ENCODE measurements at places on chromosomes 7 and 10. TPM values are rescaled to one million over a fixed set of nuclear protein-coding genes. Genes with fewer than 3 reads are reported as not detected.

DNA sequence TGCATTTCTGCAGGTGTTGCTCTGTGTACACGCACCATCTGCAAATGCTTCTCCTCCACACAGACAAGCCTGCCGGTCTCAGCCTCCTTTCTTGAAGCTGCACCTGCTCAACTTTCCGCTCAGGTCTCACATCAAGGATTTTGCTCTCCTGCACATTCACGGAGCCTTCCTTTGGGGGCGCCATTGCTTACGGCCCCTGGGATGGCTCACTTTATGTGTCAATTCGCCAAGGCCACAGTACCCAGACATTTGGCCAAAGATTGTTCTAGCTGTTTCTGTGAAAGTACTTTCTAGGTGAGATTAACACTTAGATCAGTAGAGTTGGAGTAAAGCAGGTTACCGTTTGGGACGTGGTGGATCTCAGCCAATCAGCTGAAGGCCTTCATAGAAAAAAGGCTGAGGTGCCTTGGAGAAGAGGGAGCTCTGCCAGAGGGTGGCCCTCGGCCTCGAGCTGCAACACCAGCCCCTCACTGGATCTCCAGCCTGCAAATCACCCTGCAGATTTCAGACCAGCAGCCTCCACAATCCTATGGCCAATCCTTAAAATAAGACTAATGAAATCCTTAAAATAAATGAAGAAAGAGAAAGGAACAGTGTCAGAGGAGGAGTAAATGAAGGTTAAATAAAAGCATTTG lies 39.9 kb upstream of the PPP2R2D start:
- no peaks in the 10 kb centered on the region for H3K36me3 ChIP-seq
- no peaks in the 10 kb centered on the region for H3K4me1 ChIP-seq
- DNase-seq: no peak
- H3K27ac ChIP-seq: no peak overlapping the region

The ARHGAP22 gene
- total RNA-seq: 95.1 TPM

The PDE1C gene
- 0.27 TPM for total RNA-seq

DNA sequence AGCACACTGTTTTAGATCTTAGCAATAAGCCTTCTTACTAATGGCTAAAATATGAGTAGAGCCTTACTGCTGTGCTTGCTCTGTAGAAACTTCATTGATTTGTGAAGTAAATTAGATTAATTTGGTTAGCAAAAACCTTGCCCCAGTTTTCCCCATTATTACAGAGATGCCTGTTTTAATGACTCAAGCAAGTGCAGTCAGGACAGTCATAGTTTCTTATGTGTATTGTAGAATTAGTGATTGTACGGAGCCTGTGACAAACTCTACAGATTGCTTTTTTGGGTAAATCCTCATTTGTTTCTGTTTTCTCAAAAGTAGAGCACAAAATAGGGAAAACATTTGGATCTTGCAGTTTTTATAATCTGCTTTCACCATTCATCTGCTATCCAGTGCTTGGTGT lies 7.0 kb downstream of the TAX1BP1 start:
- DNase-seq: peak; percentile 29
- H3K4me1 ChIP-seq: peaks cover 81% of the 10 kb centered on the region
- peak overlapping the region; percentile 31 for H3K27ac ChIP-seq
- 0 out of 2 replicates have a peak overlapping the region, but pooled peaks have one; percentile 5 for H3K4me3 ChIP-seq

- H3K27me3 ChIP-seq: no peaks in the 10 kb centered on the region
- H3K4me3 ChIP-seq: no peak overlapping the region
- no peak overlapping the region for H3K27ac ChIP-seq
- DNase-seq: no peak
- H3K4me1 ChIP-seq: peaks cover 82% of the 10 kb centered on the region
Measured at GRCh38 chr7:77558284-77558967, 21.3 kb downstream of the PTPN12 start.

DNA sequence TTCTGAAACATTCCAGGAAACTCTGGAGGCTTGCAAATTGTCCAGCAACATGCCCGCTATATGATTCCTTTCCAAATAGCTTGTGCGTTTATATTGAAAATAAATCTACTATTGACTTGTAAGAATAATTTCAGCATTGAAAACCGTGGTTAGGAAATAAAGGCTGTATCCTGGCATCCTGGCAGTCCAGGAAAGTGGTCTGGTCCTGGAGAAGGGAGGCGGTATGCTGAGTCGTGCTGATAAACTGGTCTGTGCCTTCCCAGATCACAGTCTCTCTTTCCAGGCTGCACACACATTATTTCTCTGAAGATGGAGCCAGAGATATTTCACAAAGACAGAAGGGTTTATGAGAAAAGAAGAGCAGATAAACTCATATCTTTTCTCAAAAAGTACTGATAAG lies 350.1 kb upstream of the COBL start:
- H3K4me1 ChIP-seq: no peaks in the 10 kb centered on the region
- H3K36me3 ChIP-seq: no peaks in the 10 kb centered on the region
- no peak for DNase-seq
- H3K27me3 ChIP-seq: no peaks in the 10 kb centered on the region
- no peak overlapping the region for H3K27ac ChIP-seq

The JMJD1C gene
- 35.9 TPM for total RNA-seq

GRCh38 chr10:14875941-14876340 lies 2.7 kb upstream of the SUV39H2 start:
- peaks cover 48% of the 10 kb centered on the region for H3K4me1 ChIP-seq
- DNase-seq: no peak
- no peak overlapping the region for H3K27ac ChIP-seq
- H3K27me3 ChIP-seq: no peaks in the 10 kb centered on the region
- H3K4me3 ChIP-seq: no peak overlapping the region

- H3K4me1 ChIP-seq: peaks cover 49% of the 10 kb centered on the region
- peaks cover 11% of the 10 kb centered on the region for H3K36me3 ChIP-seq
- H3K4me3 ChIP-seq: no peak overlapping the region
- no peak overlapping the region for H3K27ac ChIP-seq
- no peak for DNase-seq
Measured at GRCh38 chr7:107396990-107397389, 72.9 kb upstream of the GPR22 start.

GRCh38 chr7:128833148-128833945 lies 3.1 kb downstream of the FLNC start:
- H3K27me3 ChIP-seq: peaks cover 13% of the 10 kb centered on the region
- H3K4me1 ChIP-seq: peaks cover 49% of the 10 kb centered on the region
- peaks cover 26% of the 10 kb centered on the region for H3K36me3 ChIP-seq

GRCh38 chr7:1025743-1026581 lies 18.4 kb upstream of the GPR146 start:
- no peak overlapping the region for H3K27ac ChIP-seq
- peaks cover 23% of the 10 kb centered on the region for H3K4me1 ChIP-seq
- no peak for DNase-seq
- H3K27me3 ChIP-seq: no peaks in the 10 kb centered on the region
- H3K4me3 ChIP-seq: peak overlapping the region; percentile 94
- H3K36me3 ChIP-seq: peaks cover 40% of the 10 kb centered on the region

The VPS37D gene
- 2.7 TPM for total RNA-seq

The ABCB4 gene
- total RNA-seq: not detected

DNA sequence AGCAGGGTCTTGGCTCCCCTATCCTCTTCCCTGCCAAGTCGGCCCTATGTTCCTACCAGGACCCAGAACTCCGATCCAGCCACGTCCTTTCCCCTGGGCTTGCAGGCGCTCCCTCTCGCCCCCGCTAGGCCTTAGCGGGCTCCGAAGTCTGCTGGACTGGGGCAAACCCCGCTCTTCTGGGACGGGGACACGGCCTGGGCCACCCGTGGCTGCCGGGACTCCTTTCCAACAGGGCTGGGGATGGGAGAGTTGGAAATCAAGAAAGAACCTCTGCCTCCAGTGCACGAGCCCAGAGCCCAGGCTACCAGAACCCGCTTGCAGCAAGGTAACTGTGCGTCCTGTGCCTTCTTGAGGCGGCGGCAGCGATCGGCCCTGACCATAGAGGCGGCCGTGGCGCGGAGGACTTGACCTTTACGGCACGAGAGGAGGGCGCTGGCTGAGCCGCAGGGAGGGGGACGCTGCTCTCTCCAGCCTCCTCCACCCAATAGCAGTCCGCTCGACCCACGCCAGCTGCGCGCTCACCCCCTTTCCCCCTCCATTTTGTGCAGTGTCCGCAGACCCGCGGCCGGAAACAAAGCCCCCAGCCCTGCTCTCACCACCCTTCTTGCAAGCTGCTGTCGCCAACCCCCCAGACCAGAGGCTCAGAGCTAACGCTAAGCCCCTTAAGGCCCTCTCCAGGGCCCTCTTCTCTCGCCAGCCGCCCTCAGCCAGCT lies 7.0 kb upstream of the HOXA11 start:
- peaks cover 3% of the 10 kb centered on the region for H3K27me3 ChIP-seq
- DNase-seq: no peak
- H3K4me1 ChIP-seq: peaks cover 85% of the 10 kb centered on the region
- peaks cover 46% of the 10 kb centered on the region for H3K36me3 ChIP-seq

- H3K27ac ChIP-seq: peak overlapping the region; percentile 71
- no peak for DNase-seq
- no peak overlapping the region for H3K4me3 ChIP-seq
Measured at GRCh38 chr7:92681633-92682032, 91.4 kb upstream of the FAM133B start.

DNA sequence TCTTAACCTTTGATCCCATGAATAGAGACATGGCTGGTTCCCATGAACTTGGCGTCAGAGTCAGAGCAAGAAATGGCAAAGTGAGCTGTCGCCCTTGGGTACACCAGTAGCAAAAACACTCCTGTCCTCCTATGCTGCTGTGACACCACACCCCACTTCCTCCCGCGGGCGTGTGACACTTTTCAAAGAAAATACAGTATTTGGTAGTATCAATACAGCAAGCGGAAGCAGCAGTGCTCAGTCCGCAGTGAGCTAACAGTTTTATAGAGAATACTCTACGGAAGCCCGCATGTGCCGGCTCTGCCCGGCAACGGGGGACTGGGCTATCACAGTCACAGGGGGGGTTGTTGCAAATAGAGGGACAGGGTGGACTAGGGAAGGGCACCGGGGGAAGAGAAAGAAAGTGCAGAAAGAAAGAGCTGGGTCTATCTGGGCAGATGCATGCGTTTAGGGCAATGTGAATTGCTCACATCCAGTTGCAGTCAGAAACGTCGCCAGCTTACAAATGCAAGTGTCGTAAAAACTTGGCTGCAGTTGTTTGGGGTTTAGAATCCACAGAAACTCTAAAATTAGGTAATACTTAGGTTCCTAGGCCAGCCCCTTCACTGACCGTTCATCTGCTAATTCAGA lies 49.8 kb downstream of the PRKCQ start:
- no peak overlapping the region for H3K27ac ChIP-seq
- H3K4me3 ChIP-seq: no peak overlapping the region
- peaks cover 13% of the 10 kb centered on the region for H3K27me3 ChIP-seq
- H3K4me1 ChIP-seq: no peaks in the 10 kb centered on the region
- DNase-seq: no peak

The CRHR2 gene
- not detected for total RNA-seq

DNA sequence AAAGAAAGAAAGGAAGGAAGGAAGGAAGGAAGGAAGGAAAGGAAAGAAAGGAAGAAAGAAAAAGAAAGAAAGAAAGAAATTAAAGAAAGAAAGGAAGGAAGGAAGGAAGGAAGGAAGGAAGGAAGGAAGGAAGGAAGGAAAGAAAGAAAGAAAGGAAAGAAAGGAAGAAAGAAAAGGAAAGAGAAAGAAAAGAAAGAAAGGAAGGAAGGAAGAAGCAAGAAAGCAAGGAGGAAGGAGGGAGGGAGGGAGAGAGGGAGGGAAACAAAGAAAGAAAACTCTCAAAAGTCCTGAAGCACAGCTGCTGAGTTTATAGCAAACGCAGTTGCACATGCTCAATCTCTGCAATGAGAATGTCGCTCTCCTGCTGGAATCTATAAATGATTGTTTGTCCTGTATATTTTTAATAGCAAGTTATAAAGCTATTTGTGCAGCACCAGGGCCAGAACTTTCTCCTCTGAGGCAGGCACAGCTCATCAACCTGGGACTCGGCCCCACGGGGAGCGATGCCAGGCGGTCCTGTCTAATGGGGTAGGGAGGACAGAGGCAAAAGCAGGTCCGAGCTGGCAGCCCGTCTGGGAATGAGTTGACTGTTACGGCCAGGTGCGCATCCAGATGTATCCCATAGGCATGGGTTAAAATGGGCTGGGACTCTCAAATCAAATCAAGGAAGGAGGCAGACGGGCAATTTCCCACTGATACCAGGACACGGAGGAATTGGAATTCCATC lies 118.0 kb upstream of the PFKP start:
- no peak overlapping the region for H3K4me3 ChIP-seq
- H3K36me3 ChIP-seq: no peaks in the 10 kb centered on the region
- no peak for DNase-seq
- peaks cover 13% of the 10 kb centered on the region for H3K4me1 ChIP-seq

DNA sequence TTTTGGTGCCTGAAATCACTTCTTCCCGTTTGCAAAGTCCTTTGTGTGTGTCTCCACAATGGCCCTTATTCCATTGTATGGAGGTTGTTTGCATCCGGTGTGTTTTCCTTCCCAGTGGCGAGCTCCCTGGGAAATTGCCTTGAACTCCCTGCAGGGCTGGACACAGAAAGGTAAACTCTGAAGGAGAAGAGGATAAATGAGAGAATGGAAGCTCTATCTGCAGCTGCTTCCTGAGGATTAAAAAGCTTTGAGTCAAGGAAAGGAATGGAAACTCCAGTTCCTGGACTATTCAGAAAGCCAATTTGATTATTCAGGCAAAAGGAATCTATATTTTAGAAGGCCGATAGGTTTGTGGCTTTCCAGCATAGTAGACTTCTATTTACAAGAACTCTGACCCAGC lies 4.4 kb upstream of the GRK5 start:
- no peaks in the 10 kb centered on the region for H3K36me3 ChIP-seq
- peaks cover 7% of the 10 kb centered on the region for H3K27me3 ChIP-seq
- peaks cover 39% of the 10 kb centered on the region for H3K4me1 ChIP-seq
- H3K4me3 ChIP-seq: no peak overlapping the region

DNA sequence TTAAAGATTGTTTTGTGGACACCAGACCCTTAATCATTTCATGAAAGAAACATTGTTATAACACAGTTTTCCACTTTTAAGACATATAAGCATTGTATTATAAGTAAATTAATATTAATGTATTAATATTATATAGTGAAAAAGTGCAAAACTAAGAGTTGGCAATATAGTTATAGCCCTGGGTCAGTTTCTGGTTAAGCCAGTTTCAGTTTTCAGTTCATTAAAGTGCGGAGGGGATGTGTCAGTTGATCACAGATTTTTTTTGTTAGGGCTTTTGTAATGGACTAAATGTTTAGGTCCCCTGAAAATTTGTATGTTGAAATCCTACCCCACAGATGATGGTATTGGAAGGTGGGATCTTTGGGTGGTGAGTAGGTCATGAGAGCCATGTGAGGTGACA lies 45.7 kb upstream of the GPR37 start:
- no peaks in the 10 kb centered on the region for H3K4me1 ChIP-seq
- no peak overlapping the region for H3K27ac ChIP-seq
- no peaks in the 10 kb centered on the region for H3K36me3 ChIP-seq
- no peak overlapping the region for H3K4me3 ChIP-seq

The SYT15B gene
- total RNA-seq: 0.24 TPM

DNA sequence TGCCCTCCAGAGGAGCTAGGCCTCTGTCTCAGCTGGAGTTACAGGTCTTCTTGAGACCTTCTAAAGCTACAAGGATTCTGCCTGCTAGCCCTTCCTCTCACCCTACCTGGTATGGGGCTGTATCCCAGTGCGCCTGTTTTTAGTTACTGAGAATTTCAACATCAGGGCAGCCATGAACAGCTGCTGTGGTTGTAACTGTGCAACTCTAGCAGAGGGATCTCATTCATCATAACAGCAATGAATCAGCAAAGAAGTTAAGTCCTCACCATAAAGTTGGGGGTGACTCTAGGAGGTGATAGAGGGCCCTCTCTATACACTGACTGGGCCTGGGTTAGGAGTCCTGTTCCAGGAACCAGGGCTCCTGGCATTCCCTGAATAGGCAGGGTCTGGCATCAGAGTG lies 14.0 kb upstream of the CDH23 start:
- no peak for DNase-seq
- no peak overlapping the region for H3K4me3 ChIP-seq
- H3K4me1 ChIP-seq: peaks cover 1% of the 10 kb centered on the region
- H3K27ac ChIP-seq: no peak overlapping the region

- no peak overlapping the region for H3K27ac ChIP-seq
- H3K27me3 ChIP-seq: no peaks in the 10 kb centered on the region
- no peak overlapping the region for H3K4me3 ChIP-seq
- no peak for DNase-seq
Measured at GRCh38 chr7:123271856-123272255, 72.1 kb upstream of the SLC13A1 start.

The ANKRD30A gene
- not detected for total RNA-seq

All from HFFc6 (cell line).